Activated naive CD4-positive, alpha-beta T cell treated with anti-CD3 and anti-CD28 coated beads for 36 hours (primary cell): ENCODE measurements at places on chromosomes 13 and 19. TPM values are rescaled to one million over a fixed set of nuclear protein-coding genes. Genes with fewer than 3 reads are reported as not detected.

- H3K27ac ChIP-seq, result no peak overlapping the region
- no peak overlapping the region for H3K4me3 ChIP-seq
- peaks cover 17% of the 10 kb centered on the region for H3K4me1 ChIP-seq
- no peak for DNase-seq
These were observed 3.6 kb upstream of the A1BG start for GRCh38 chr19:58356766-58357480.

The GAPDHS gene
- not detected for total RNA-seq

The CACNA1A gene
- total RNA-seq, result 0.33 TPM

The CGB5 gene
- not detected for total RNA-seq
